ENCODE measurements at places on chromosomes 2 and 18.

GRCh38 chr2:183872131-183872530 is 726.2 kb upstream of the ZNF804A start:
- DNase-seq = no peak

GRCh38 chr2:149039213-149039724 is 770 bp downstream of the LYPD6B start:
- no peak for DNase-seq

DNA sequence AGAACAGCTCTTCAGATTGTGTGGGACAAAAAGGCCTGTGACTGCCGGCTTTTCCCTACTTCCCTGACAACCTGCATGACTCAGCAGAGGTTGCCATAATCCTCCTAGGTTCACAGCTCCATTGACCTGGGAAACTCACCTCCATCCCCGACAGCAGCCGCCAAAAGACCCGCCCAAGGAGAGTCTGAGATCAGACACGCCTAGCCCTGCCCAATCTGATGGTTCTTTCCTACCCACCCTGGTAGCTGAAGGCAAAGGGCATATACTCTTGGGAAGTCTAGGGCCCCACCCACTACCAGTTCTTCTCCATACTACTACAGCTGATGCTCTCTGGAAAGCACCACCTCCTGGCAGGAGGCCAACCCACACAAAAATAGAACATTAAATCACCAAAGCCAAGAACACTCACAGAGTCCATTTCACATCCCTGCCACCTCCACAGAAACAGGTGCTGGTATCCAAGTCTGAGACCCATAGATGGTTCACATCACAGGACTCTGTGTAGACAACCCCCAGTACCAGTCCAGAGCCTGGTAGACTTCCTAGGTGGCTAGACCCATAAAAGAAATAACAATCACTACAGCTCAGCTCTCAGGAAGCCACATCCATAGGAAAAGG is 140.6 kb downstream of the NETO1 start:
- DNase-seq = no peak

DNA sequence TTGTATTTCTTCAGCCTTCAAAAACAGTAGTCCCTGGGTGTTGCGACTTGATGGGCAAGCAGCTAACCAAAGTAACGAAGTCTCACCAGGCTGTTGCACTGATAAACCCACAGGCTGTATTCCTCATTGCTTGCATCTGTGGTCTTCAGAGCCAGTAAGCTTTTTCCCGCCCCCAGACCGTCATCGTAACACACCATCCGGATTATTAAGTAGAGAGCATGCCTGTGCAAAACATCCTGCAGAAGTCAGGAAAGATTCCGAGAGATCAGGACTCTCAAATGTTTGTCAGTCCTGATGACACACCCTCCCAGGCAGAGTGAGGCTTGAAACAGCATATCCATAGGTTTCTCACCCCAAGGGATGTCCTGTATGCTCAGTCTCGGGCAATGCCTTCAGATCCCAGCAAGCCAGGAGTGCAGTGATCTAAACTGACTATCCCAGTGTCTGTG is 15.9 kb downstream of the ITGB1BP1 start:
- DNase-seq = peak; percentile 49

DNA sequence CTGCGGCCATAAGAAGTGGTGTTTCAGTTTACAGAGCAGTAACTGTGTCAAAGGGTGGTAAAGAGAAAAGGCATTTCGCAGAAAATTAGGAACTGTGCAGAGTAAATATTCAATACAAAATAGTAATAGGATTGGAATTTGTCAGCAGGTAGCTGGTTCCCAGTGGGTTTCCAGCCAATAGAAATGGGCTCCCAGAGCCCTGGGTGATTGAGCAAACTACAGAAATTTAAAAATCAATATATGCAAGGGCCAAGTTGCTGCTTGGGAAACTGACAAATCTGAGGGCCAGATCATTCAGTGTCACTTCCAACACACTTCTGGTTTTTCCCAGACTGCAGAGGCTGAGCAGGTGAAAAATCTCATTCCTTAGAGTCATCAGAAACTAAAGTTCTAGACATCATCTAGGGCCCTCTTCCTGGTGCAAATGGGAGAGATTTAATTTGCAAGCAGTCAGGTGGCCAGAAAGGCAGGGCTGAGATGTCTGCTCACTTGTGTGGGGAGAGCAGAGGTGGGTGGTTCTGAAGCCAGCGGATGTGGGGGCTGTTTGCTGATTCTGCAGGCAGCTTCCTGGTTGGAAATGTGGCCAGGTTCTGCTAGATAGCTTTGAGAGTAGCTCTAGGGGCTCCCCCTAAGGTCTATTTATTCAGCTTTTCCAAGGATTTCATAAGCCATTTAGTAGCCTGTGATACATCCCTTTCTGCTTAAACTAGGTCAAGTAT is 182.4 kb downstream of the NCK2 start:
- DNase-seq = no peak

Measured in fibroblast of mammary gland (primary cell).